ENCODE measurements at places on chromosomes 7 and 10. TPM values are rescaled to one million over a fixed set of nuclear protein-coding genes. Genes with fewer than 3 reads are reported as not detected.

GBX1 gene
- total RNA-seq: not detected

BEND7 gene
- total RNA-seq: not detected

RPA3 gene
- 64.9 TPM for total RNA-seq

AMPH gene
- total RNA-seq: not detected

SH2D4B gene
- 0.07 TPM for total RNA-seq

PLAU gene
- total RNA-seq: 0.10 TPM

DNA sequence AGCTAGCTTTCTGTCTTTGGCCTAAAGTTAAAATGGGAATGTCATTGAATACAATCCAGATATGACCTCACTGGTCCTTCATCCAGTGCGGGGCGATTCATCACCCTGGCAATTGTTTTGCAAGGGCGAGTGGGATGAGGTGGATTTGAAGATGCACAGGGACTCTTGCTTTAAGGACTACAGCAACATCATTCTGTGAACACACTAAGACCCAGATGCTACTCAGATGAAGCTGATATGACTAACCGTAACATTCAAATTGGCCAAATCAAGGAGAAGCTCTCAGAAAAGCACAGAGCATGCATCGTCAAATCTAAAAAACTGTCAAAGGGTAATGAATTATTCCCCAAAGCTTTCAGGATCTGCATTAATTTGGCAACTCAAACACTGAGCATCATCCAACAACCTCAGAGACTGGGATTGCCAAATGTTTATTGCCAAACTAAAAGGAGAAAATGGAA is 12.8 kb downstream of the CPA1 start:
- no peaks in the 10 kb centered on the region for H3K27me3 ChIP-seq
- no peak for DNase-seq
- peaks cover 10% of the 10 kb centered on the region for H3K4me1 ChIP-seq
- no peaks in the 10 kb centered on the region for H3K36me3 ChIP-seq
- no peak overlapping the region for H3K4me3 ChIP-seq
- H3K27ac ChIP-seq: no peak overlapping the region

GRCh38 chr7:146494952-146495596 is 378.5 kb downstream of the CNTNAP2 start:
- DNase-seq: no peak
- H3K4me1 ChIP-seq: no peaks in the 10 kb centered on the region
- no peak overlapping the region for H3K27ac ChIP-seq
- H3K27me3 ChIP-seq: no peaks in the 10 kb centered on the region
- no peaks in the 10 kb centered on the region for H3K36me3 ChIP-seq

DNA sequence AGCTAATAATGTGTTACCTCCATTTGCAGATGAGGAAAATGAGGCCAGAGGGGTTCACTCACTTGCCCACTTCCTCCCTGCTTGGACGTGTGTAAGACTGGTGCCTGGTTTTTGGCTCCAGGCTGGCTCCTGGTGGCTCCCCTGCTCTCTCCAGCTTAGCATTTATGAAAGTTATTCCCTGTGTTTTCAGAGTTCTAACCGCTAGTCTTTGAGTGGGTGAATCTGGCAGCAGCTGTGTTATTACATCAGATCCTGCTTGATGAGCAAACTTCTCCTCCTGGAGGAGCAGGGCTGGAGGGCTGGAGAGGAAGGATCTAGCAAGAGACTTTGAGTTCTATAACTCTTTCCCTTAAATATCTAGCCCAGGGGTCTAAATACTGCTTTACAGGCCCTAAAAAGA is 80.9 kb upstream of the AGBL3 start:
- DNase-seq: no peak
- peaks cover 4% of the 10 kb centered on the region for H3K27me3 ChIP-seq
- no peaks in the 10 kb centered on the region for H3K36me3 ChIP-seq
- no peak overlapping the region for H3K4me3 ChIP-seq
- H3K27ac ChIP-seq: no peak overlapping the region
- H3K4me1 ChIP-seq: peaks cover 11% of the 10 kb centered on the region

DNA sequence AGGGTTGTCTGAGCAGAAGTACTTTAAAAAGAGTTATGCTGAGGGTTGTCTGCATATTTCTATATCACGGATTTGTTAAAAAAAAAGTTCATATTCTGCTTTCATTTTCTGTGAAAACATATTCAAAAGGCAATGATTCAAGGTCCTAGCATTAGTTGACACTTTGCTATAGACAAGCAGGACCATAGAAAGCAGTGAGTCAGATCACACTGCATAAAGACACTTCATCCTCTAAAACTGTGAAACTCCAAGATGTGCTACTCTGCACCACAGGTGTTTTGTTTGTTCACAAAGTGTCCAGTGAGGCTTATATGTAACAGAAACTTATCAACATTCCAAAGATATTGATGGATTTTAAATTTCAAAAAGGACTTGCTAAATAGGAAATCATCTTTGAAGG is 47.0 kb downstream of the SPAM1 start:
- no peaks in the 10 kb centered on the region for H3K36me3 ChIP-seq
- no peak overlapping the region for H3K27ac ChIP-seq
- DNase-seq: no peak

GRCh38 chr10:71509444-71509843 is 112.7 kb downstream of the CDH23 start:
- no peaks in the 10 kb centered on the region for H3K36me3 ChIP-seq
- DNase-seq: no peak
- no peak overlapping the region for H3K27ac ChIP-seq
- H3K4me3 ChIP-seq: no peak overlapping the region
- no peaks in the 10 kb centered on the region for H3K4me1 ChIP-seq

DNA sequence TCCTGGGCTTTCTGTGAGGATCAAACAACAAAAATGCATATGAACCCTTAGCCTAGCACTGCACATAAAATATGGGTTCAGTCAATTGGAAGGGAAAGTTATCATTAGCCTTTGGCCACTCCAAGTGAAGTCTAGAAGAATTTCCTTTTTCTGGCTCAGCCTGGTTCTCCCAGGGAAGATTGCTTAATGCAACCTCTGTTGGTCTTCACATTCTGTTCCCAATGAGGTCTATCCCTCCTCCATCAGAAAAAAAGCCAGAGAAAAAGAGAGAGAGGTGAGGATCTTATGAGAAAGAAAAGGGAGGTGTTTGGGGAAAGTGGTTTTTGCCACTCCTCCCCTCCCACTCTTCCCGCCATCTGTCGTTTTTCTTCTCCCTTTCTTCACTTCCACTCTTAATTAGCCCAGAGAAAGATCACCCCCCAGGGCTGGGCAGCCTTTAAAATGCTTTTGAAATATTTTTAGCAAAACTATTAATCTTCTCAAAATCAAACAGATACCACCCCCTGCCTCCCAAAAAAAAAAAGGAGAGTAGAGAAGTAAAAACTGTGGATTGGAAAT is 31.1 kb downstream of the CPVL start:
- no peak overlapping the region for H3K4me3 ChIP-seq
- no peak for DNase-seq
- H3K4me1 ChIP-seq: peaks cover 5% of the 10 kb centered on the region
- H3K27ac ChIP-seq: no peak overlapping the region

DNA sequence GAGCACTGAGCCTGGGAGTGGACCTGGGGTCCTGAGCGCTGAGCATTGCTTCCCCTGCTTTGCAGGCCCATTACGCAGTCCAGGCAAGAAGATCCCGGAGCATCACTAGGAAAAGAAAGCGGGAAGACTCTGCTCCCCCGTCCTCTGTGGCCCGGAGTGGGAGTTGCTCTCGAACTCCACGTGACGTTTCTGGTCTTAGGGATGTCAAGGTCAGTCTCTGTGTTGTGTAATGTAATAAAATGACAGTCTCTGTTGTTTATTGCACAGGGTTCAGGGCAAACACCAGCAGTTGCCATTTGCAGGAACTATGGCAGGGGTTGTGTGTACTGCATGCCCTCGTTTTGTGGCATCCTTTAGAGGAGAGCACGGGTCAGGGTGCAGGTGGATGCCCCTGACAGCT is 10.0 kb downstream of the IDI2 start:
- no peak for DNase-seq
- no peaks in the 10 kb centered on the region for H3K4me1 ChIP-seq
- no peak overlapping the region for H3K4me3 ChIP-seq
- peaks cover 90% of the 10 kb centered on the region for H3K36me3 ChIP-seq
- no peaks in the 10 kb centered on the region for H3K27me3 ChIP-seq
- no peak overlapping the region for H3K27ac ChIP-seq

DNA sequence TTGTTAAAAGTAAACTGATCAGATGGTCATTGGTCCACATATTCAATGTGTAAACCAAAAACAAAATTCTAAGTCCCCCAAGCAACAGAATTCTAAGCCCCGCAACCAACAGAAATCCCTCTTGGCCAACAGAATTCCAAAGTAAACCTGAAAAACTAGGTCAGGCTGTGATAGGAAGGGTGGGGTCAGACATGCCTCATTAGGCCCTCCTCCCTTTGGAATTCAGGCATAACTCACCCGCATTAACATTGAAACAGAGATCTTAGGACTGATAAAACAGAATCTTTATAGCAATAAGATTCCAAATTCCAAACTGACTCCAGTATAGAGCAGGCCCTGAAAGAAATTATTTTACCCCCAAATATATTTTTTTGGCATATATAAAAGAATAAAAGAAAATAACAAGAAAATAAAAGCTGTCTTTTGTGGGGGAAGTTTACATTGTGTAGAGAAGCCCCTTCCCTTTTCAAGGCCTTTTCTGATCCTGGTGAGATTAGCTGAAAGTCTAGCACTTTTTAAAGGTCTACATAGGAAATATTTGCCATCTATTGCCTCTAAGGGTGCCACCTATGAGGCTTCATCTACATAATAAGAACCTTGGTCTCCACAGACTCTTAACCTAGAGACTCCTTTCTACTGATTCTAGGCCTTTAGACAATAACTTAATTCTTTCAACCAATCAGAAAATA is 30.5 kb downstream of the GNAT3 start:
- no peaks in the 10 kb centered on the region for H3K27me3 ChIP-seq
- no peaks in the 10 kb centered on the region for H3K4me1 ChIP-seq
- no peak for DNase-seq
- no peak overlapping the region for H3K4me3 ChIP-seq
- no peak overlapping the region for H3K27ac ChIP-seq

DNA sequence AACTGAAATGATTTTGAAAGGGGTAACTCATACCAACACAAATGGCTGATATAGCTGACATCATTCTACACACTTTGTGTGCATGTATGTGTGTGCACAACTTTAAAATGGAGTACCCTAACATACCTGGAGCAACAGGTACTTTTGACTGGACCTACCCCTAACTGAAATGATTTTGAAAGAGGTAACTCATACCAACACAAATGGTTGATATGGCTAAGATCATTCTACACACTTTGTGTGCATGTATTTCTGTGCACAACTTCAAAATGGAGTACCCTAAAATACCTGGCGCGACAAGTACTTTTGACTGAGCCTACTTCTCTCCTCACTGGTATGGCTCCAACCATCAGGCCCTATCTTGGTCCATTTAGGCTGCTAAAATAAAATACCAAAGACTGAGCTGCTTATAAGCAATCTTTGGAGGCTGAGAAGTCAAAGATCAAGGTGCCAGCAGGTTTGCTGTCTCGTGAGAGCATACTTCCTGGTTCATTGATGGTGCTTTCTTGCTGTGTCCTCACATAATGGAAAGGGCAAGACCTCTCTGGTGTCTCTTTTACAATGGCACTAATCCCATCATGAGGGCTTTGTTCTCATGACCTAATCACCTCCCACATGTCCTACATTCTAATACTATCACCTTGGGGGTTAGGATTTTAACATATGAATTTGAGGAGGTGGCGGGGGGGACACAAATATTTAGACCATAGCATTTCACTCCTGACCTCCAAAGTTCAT is 173.3 kb downstream of the CFTR start:
- no peaks in the 10 kb centered on the region for H3K27me3 ChIP-seq
- DNase-seq: no peak
- no peak overlapping the region for H3K27ac ChIP-seq
- no peak overlapping the region for H3K4me3 ChIP-seq

GRCh38 chr7:41219276-41219675 is 483.6 kb downstream of the INHBA start:
- no peak for DNase-seq
- no peaks in the 10 kb centered on the region for H3K4me1 ChIP-seq
- peaks cover 11% of the 10 kb centered on the region for H3K27me3 ChIP-seq
- no peak overlapping the region for H3K27ac ChIP-seq
- no peak overlapping the region for H3K4me3 ChIP-seq
- H3K36me3 ChIP-seq: no peaks in the 10 kb centered on the region

DNA sequence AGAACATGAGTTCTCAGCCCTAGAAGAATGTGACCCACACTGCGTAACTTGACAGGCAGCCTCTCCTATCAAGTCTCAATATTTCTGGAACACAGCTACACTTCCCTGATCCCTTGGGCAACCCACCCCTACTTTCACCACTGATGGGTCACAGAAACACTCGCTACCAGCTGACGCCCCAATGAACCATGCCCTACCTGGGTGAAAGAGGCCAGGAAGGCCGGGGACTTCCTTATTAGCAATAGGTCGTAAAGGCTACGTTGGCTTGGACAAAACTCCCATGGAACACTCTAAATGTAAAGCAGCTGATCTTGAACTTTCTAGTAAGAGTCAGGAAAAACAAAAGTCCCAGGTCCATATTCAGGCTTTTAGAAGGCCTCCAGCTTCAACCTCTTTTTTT is 202.3 kb upstream of the KCTD7 start:
- H3K27ac ChIP-seq: no peak overlapping the region
- no peaks in the 10 kb centered on the region for H3K4me1 ChIP-seq
- H3K36me3 ChIP-seq: peaks cover 54% of the 10 kb centered on the region
- no peak overlapping the region for H3K4me3 ChIP-seq
- no peak for DNase-seq

GRCh38 chr7:130189343-130189742 is 15.9 kb downstream of the TMEM209 start:
- no peak for DNase-seq
- no peak overlapping the region for H3K4me3 ChIP-seq
- no peaks in the 10 kb centered on the region for H3K27me3 ChIP-seq
- peaks cover 7% of the 10 kb centered on the region for H3K4me1 ChIP-seq

DNA sequence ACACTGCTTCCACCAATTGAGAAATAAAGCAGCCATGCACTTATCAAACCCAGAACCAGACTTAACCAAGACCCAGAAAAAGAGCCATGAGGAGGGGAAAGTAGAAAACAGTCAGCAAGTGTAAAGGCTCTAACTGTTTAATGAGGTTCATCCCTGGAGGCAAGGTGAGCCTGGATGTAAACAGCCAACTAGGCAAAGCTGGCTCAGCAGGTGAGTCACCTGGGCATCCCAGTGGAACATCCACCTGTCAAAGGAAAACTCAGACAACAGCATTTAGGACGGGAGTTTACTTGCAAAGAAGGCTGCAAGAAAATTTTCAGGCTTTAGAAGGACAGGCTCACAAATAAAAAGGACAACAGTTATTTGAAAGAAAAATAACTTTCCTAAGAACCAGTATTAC is 153.0 kb downstream of the SNX13 start:
- H3K27me3 ChIP-seq: no peaks in the 10 kb centered on the region
- H3K36me3 ChIP-seq: peaks cover 13% of the 10 kb centered on the region
- no peaks in the 10 kb centered on the region for H3K4me1 ChIP-seq
- DNase-seq: no peak
